ENCODE measurements at places on chromosomes 13 and 19.

GRCh38 chr19:54336893-54337857 is 1.8 kb downstream of the LILRA4 start:
- no peak for DNase-seq

DNA sequence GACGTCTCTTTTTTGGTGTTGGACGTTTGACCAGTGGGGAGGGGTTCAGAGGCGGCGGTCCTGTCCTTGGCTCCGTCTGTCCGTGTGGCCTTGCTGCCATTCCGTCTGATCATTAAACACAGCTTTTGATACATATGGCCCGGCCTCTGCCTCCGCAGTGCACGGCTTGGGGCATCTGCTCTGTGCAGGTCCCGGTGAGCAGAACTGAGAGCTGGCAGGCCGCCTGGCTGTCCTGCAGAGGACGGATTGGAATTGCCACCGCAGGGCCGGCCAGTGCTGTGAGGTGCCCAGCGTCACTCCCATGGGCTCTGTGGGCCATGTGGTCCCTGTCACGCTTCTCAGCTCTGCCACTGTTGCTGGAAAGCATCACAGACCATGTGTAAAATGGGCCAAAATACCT is 5.4 kb upstream of the TMPRSS9 start:
- DNase-seq: no peak

GRCh38 chr19:56829596-56829995 is 10.9 kb downstream of the PEG3 start:
- DNase-seq: no peak

- no peak for DNase-seq
Measured at GRCh38 chr19:46463516-46463915, 7.8 kb downstream of the PNMA8A start.

- DNase-seq: no peak
Measured at GRCh38 chr19:14779151-14779550, 791 bp upstream of the ADGRE2 start.

- DNase-seq: no peak
Measured at GRCh38 chr13:20664351-20664750, 39.1 kb upstream of the IL17D start.

DNA sequence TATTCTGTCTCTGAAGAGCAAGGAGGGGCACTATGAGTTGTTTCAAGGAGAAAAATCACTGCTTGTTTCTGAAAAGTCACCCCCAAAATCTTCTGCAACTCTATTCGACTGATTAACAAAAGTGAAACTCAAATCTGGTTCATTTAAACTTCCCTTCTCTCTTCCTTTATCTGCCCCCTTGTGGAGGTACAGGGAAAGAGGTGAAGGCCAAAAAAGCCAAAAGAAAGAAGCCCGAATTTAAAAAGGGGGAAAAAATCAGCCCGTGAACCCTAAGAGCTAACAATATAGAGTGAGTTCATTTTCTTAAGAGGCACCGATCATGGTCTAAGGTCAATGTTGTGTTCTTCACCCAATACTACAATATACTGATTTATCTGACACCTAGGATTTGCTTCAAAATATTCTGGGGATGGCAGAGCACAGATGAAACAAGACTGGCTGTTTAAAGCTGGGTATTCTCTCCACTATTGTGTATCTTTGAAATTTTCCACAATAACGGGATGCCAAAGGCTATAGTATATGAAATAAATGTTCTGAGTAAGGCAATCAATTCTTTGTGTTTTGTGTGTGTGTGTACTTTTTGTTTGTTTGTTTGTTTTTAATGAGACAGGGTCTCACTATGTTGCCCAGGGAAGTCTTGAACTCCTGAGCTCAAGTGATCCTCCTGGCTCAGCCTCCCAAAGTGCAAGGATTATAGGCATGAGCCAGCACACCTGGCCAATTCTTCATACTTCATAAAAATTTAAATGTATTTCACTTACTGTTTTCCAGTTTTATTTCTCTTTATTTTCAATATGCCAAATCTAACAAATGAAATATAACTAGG is 55.0 kb upstream of the EEF1AKMT1 start:
- peak; percentile 58 for DNase-seq

- DNase-seq: no peak
Measured at GRCh38 chr19:1429750-1430149, 8.4 kb upstream of the RPS15 start.

- DNase-seq: peak; percentile 97
Measured at GRCh38 chr19:10007371-10008183, 2.7 kb downstream of the COL5A3 start.

Data from AG10803 (cell line).